ENCODE measurements at places on chromosomes 5 and 9.

DNA sequence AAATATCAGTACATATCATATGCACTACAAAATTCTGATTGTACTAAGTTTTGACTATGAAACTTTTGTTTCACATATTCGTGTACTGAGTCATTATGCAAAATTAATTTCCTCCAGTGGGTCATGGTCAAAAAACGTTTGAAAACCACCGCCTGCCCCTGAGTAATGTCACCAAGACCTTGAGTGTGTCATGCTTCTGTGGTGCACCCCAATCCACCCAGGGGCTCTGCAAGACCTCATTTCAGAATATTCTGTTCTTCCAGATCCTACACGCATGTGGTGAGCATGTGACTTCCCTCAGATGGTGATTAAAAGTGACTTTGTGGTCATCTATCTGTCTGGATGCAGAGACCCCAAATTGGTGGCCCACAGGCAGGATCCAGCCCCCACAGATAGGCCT is 31.0 kb downstream of the ABLIM3 start:
- peak; percentile 71 for ATAC-seq

- ATAC-seq: no peak
Observed at GRCh38 chr9:120735415-120736126, 21.3 kb upstream of the MEGF9 start.

- ATAC-seq: no peak
Observed at GRCh38 chr5:177405805-177406204, 3.6 kb downstream of the F12 start.

DNA sequence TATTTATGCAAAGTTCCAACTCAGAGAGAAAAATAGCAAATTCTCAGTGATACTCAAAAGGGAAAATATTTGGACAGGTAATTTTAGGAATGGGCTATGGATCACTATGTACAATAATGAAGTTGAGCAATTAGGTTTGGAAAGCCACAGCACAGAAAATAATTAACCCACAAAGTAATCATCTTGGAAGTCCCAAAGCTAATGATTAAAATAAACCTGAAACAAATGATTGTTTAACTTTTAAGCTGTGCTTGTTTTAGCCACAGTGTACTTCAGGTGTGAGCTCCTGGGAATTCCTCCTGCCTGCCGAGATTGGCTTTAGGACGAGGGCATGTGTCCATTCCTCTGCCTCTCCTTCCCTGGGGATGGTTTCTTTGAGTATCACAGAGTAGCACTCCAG is 403.9 kb downstream of the ZSWIM6 start:
- no peak for ATAC-seq

DNA sequence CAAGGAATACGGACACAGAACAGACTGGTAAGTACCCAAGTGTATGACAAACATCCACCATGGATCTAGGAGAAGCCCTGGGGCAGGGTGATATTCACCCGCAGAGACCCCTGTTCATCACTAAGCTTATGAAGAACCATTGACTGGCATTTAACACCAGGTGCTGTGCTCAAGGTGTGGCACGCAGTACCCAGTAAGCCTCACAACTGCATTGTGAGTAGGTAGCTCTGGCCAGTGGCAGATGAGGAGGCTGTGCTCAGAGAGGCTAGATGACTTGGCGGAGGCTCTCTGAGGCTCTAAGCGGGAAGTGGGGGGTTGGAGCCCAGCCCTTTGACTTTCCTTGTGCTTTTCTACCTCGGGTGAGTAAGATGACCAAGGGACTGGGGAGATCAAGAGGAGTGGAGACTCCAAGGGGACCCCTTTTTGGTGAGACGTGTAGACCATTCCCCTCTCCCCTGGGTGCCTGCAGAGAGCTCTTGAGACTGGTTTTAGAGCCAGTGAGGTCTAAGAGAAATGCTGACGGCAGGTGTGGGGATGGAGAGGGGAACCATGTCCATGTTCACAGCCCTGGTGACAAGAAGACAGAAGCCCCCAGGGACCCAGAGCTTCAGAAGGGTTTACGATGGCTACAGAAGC is 70.8 kb downstream of the IL6ST start:
- ATAC-seq: no peak

GRCh38 chr5:127754259-127754658 is 51.1 kb downstream of the CCDC192 start:
- no peak for ATAC-seq

- ATAC-seq: no peak
Observed at GRCh38 chr5:6274846-6275543, 103.4 kb downstream of the MED10 start.

DNA sequence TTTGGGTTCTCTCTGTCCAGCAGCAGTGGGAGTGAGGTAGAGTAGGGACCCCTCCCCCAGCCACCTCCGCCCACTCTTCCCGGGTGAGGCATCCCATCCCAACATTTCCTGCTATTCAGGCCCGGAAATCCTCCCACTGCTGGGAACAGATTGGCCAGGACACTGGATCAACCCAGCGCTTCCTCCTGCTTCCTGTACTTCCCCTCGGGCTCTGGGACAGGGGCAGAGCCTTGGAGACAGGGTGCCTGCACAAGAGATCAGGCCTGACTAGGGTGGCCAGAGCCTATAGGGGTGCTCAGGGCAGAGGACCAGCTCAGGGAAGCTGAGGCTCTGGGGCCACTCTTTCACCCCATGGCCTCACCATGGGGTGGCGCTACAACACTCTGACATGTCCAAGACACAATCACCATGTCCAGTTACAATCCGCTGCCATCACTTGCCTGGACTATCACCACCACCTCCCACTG is 14.5 kb downstream of the SH2D3C start:
- ATAC-seq: peak; percentile 60

- ATAC-seq: no peak
Observed at GRCh38 chr5:75509956-75510355, 1.5 kb downstream of the CERT1 start.

- ATAC-seq: no peak
Observed at GRCh38 chr5:134003064-134003816, 1.5 kb downstream of the VDAC1 start.

DNA sequence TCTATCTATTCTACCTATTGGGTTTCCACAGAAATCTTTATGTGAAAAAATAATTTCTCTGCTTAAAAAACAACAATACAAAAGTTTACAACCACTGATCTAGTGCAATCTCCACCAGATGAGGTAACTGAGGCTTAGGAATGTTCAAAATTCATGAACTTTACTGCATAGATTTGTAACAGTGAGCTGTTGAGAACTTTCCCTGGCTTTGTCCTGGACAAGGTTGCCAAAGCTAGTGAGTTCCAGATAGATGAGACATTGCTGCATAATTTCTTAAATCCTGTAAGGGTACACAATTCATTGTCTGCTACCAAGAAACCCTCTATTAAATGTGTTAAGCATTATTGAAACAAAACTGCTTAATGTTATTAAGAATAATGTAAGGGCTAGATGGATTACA is 102.7 kb downstream of the OSMR start:
- no peak for ATAC-seq

GRCh38 chr5:68258531-68258930 is 43.0 kb downstream of the PIK3R1 start:
- ATAC-seq: peak; percentile 24

DNA sequence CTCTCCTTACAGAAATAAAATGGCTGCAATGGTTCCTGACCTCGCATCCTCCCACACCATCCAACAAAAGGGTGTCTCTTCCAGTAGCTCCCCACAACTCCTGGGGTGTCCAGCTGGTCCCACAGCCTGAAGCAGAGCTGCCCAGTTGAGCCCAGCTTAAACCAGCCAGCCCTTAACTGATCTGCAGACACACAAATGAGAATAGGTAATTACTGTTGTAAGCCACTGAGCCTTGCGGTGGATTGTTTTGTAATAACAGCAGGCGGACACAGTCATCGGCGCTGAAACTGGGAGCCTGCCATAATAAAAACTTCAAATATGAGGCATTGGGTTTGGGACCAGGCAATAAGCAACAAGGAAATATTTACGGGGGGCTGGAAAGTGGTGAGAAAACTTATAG is 10.4 kb upstream of the ZBTB43 start:
- ATAC-seq: no peak

GRCh38 chr5:94024101-94024500 is 282.7 kb upstream of the POU5F2 start:
- ATAC-seq: no peak

GRCh38 chr5:142600611-142601358 is 85.1 kb downstream of the FGF1 start:
- ATAC-seq: no peak

DNA sequence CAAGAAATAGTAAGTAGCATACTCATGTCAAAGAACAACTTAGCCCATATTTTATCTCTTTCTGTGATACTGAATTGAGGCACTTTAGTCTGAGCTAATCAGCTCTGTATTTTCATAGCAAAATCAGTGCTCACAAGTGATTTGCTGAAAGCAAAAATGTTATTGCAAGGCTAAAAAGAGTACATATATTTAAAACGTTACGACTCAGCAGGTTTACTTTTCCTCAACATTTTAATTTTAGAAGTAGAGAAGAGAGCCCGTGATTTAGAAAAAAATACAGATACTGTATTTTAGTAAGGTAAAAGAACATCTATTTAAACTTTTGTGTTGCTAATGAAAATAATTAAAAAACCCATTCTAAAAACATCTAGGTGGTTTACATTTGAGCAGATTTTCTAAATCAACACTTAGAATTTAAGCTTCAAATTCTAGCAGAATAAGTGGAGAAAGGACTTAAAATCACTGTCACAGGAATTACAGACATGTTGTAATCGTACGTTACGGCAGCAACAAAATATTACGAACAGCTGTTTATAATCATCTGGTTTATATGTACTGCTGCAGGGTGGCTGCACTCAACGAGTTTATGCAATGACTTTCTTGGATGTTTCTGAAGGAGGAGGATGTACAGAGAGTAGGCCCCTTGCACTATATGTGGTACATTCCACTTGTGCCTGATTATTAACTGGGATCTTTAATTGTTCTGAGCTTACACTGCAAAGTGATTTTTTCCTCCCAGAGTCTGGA is 20.1 kb downstream of the SREK1 start:
- no peak for ATAC-seq

DNA sequence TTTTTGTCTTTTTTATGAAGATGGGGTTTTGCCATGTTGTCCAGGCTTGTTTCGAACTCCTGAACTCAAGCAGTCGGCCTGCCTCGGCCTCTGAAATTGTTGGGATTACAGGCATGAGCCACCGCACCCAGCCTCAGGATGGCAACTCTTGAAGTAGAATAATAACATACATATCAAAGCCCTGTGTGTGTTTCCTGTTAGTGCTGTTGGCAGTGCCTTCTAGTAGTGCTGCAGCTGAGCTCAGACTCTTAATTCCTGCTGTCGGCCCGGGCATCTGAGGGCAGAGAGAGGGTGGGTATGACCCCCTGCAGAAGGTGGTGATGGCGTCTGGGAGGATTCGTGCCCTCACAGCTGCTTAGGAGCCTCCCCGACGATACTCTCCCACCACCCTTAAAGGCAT is 227.2 kb downstream of the PDZD2 start:
- no peak for ATAC-seq

GRCh38 chr5:74424162-74424868 is 216.2 kb downstream of the ENC1 start:
- ATAC-seq: no peak

GRCh38 chr5:66206465-66206864 is 62.4 kb downstream of the SREK1 start:
- no peak for ATAC-seq

- ATAC-seq: no peak
Observed at GRCh38 chr9:89374176-89374575, 55.9 kb downstream of the SECISBP2 start.

GRCh38 chr9:121786543-121786948 is 135.1 kb downstream of the DAB2IP start:
- ATAC-seq: no peak

- ATAC-seq: no peak
Observed at GRCh38 chr9:16828340-16829281, 41.9 kb downstream of the BNC2 start.

DNA sequence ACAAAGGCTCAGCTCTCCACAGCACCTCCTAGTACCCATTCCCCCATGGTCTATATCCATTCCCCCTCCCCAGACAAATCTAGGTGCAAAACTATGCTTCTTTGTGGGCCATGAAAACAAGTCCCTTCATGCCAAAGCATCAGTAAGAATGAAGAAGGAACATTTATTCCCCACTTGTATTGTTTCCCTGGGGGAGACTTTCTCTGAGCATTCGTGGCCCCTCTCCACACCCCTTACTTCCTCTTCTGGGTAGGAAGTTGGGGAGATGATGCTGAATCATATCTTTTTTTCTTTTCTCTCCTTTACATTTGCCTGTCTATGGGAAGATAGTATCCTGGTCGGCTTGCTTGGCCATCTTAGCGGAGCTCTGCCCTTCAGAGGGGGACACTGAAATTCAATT is 246.8 kb downstream of the NSG2 start:
- ATAC-seq: no peak

GRCh38 chr5:141771031-141771430 is 89.0 kb upstream of the ARAP3 start:
- no peak for ATAC-seq

DNA sequence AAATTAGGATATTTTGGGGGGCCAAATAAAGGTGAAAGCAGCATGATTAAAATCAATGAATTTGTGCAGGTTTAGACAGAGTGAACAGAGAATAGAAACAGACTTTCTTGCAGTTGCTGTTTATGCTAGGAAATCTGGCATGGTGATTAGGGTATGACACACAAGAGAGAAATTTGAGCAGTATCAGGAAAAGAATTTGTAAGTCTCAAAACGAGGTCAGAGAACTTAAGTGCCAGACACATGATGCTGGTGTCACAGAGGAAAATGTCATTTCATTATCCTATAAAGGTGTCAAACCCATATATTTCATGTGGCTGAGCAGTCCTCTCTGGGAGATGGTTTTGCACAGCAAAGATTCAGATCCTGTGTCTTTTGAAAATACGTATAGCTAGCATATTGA is 15.7 kb downstream of the LVRN start:
- no peak for ATAC-seq

DNA sequence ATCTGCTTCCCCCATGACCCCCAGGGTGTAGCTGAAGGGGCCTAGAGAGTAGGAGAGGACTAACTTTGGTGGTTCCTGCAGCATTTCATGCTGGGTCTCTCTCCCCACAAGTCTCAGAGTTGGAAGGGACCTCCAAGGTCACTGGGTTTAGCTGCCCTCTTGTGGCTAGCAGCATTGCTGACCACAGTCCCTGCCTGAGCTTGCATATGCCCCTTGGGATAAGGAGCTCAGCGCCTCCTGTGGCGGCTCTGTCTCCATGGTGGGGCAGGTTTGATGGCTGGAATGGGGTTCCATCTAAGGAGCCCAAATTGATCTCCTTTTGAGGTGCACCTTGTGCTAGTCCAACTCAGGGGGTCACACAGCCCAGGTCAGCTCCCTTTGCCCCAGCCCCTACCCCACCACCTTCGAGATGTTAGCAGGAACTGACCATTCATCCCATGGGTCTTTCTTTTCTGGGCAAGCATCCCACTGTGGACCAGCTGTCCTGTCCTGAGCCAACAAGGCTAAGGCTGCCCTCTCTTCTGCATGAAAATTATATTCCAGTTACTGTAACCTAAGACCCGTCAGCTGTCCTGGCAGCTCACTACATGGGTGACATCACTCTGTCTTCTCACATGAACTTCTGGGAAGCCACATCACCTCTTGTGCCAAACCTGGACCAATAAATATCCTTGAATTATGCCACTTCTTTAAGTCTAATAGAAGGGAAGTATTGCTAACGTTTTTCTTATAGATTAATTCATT is 196.2 kb downstream of the HSPA4 start:
- no peak for ATAC-seq
